ENCODE measurements at places on chromosomes 7 and 10.
A peak's percentile ranks its signal among the peaks of the same experiment; 100 is the strongest.

DNA sequence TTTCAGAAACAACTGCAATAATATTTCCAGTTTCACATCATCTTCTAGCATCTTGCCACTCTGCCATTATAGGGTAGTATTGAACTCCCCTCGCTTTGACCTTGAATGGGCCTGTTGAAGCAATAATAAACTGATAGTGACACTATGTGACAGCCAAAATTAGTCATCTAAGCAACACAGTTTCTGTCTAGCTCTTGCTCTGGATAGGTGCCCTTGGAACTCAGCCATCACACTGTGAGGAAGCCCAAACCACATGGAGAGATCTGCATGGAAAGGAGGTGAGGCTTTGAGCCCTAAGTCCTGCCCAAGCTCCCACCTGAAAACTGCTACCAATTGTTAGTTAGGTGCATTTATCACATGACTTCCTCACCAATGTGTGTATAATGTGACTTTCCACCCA, 18.1 kb upstream of the KCND2 start:
- DNase-seq, result no peak

GRCh38 chr10:70858759-70859158, 29.6 kb downstream of the PCBD1 start:
- DNase-seq, result no peak

- no peak for DNase-seq
Measured at GRCh38 chr7:155141562-155141961, 71.4 kb downstream of the HTR5A start.

- peak; percentile 42 for DNase-seq
Measured at GRCh38 chr10:124417895-124418725, 613 bp downstream of the OAT start.

DNA sequence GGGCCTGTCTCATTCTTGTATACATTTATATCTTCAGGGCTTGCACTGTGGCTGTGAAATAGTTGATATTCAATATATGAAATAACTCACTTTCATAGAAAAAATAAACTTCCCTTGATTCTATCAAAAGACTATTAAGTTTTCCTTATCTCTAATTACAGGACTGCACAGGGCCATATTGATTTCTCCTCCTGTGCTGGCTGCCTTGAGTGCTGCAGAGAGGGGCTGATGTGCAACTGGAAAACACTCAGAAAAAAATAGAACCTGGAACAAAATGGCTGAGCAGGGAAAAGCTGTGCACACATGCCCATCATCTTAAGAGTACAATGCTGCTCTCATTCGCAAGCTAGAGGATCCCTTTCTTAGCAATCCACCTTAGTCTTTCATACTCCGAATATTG, 5.9 kb upstream of the HDAC9 start:
- no peak for DNase-seq

DNA sequence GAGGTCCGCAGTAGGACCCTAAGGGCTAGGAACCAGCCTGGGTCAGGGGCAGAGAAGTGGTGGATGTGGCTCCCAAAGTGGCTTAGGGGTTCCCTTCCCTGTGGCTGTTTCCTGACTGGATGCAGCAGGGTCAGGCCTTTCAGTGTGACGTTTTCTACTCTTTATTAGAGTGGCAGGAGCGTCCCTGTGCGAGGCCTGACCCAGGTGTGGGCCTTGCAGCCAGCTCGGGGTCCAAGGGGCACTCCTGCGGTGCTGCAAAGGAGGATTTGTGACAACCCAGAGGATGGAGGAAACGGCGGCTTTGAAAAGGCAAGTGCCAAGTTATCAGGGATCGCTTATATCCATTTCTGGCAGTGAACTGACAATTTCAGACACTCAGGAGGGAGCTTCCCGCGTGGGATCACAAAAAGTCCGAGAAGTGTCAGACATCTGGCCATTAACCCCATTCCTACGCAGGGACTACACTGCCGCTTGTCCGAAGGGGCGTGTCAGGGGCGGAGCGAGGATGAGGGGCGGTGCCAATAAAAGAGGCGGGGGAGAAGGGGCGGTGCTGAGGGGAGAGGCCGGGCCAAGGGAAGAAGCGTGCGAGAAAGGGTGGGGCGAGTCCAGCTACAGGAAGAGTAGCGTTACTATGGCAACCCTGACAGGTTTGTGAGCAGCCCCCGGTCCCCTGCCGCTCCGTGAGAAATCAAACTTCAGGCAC, 98.8 kb upstream of the ZNF722 start:
- DNase-seq, result no peak

DNA sequence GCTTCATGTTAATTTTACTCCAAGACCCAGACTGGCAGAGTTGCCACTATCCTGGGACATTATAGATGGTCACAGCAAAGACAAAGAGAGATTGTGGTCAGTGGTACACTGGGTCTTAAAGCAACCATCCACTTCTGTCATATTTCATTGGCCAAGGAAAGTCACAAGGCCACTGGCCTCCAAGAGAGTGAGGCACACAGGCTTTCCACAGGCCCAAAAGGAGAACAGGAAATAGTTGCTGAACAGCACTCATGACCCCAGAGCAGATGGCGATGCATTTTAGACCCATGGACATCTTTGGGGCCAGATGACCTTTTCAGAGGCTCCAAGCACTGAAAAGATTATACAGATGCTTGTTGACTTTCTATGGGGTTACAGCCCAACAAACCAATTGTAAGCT, 97.4 kb downstream of the ARID5B start:
- no peak for DNase-seq

DNA sequence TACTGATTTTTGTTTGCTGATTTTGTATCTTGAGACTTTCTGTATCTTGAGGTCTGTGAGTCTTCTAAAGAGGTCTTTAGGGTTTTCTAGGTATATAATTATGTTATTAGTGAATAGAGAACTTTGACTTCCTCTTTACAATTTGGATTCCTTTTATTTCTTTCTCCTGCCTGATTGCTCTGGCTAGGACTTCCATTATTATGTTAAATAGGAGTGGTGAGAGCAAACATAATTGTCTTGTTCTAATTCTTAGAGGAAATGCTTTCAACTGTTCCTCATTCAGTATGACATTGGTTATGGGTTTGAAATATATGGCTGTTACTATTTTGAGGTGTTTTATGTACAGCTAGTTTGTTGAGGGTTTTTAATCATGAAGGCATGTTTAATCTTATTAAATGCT, 308.0 kb upstream of the TEX47 start:
- no peak for DNase-seq

DNA sequence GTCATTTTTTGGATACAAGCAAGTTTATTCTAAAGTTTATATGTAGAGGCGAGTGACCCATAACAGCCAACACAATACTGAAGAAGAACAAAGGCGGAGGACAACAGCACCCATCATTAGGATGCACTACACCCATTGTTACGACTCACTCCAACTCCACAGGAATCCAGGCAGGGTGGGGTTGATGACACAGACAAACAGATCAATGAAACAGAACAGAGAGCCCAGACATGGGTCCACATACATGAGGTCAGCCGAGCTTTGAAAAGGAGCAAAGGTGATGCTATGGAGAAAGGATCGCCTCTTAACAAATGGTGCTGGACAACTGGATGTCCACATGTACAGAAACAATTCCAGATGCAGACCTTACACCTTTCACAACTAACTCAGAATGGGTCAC, 426.4 kb downstream of the PTPRN2 start:
- DNase-seq, result no peak

GRCh38 chr7:122736183-122736582, 33.5 kb upstream of the RNF148 start:
- no peak for DNase-seq

All from fibroblast of skin of right quadriceps (primary cell).